SHP77 treated with DMSO at 0.1 percent for 48 hours (cell line): ENCODE measurements at places on chromosomes 3 and 15.

DNA sequence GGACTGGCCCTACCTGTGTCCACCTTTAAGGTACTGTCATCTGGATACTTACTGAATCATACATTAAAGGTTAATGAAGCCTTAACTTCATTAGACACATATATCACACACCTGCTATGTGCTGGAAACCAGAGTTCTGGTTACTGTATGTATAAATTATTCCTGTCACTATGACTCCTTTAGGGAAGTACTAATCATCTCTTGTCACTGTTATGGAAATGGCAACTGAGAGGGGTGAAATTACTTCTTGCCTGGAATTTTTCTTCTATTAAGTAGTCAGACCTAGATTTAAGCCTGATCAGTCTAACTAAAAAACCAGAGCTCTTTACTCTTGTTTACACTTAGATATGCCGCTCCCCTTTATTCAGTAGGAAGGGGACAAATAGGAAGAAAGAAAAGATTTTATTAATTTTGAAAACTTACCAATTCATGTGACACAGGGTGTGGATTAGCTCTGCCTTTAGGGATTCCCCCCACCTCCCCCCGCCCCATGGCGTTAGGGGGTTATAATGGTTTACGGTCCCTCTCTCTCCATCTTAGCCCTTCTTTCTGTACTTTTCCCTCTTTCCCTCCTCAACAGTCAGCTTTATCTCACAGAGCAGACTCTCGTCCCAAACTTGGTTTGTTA, 152.5 kb downstream of the KLHL25 start:
- no peak for DNase-seq

GRCh38 chr3:15630646-15631350, 29.3 kb downstream of the BTD start:
- no peak for DNase-seq

GRCh38 chr3:126515066-126515706, 2.4 kb downstream of the UROC1 start:
- DNase-seq, result no peak

GRCh38 chr15:75104804-75105557, 81.6 kb downstream of the PPCDC start:
- no peak for DNase-seq

DNA sequence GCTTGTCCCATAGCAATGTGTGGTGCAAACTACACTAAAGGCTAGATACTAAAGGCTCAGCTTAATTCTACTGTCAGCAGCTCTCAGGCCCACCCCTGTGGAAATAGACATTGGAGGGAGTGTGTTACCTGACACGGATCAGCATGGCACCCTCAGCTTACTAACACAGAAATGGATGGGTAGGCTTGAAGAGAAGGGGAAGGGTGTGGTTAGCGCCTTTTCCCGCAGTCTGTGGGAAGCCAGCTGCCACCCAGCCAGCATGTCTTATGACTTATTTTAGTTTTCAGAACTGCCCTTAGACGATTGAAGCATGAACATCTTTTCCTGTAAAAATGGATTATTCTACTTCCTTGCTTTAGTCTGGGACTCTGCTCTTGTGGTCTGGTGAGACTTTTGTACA, 25.8 kb upstream of the ADPGK start:
- DNase-seq, result no peak

GRCh38 chr3:7546253-7546652, 685.3 kb downstream of the GRM7 start:
- DNase-seq, result no peak

GRCh38 chr3:122004107-122004506, 17.9 kb downstream of the ILDR1 start:
- no peak for DNase-seq

GRCh38 chr15:59792359-59792758, 103.2 kb upstream of the BNIP2 start:
- DNase-seq, result no peak

DNA sequence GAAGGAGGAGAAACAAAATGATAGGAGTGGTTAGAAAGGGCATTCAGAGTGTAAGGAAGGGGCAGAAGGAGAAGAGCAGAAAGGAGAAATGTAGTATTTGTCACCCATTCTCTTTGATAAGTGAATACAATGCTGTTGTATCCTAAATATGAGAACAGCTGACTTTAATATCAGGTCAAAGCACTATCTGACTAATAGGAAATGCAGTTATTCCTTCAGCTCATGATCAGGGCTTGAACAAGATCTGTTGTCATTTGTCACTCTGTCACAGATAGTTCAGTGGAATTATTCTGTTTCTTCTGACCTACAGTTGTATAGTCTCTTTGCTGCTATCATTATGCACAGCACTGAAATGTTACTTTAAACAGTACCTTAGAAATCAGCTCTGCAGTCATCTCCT, 149.4 kb downstream of the FRMD5 start:
- DNase-seq, result no peak

GRCh38 chr15:76991741-76992645, 2.9 kb upstream of the PSTPIP1 start:
- DNase-seq, result no peak

DNA sequence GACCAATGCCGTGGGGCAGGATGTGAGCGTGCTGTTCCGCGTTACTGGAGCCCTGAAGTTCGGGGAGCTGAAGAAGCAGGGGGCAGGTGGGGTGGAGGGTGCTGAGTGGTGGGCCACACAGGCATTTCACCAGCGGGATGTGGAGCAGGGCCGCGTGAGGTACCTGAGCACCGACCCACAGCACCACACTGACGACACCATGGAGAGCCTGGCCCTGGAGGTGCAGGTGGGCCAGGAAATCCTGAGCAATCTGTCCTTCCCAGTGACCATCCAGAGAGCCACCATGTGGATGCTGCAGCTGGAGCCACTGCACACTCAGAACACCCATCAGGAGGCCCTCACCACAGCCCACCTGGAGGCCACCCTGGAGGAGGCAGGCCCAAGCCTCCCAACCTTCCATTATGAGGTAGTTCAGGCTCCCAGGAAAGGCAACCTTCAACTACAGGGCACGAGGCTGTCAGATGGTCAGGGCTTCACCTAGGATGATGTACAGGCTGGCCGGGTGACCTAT, 179.6 kb downstream of the TBC1D2B start:
- no peak for DNase-seq

- DNase-seq, result no peak
Observed at GRCh38 chr3:141379250-141379966, 11.1 kb downstream of the ZBTB38 start.

- DNase-seq, result no peak
Observed at GRCh38 chr3:197434830-197435229, 120.9 kb downstream of the BDH1 start.

DNA sequence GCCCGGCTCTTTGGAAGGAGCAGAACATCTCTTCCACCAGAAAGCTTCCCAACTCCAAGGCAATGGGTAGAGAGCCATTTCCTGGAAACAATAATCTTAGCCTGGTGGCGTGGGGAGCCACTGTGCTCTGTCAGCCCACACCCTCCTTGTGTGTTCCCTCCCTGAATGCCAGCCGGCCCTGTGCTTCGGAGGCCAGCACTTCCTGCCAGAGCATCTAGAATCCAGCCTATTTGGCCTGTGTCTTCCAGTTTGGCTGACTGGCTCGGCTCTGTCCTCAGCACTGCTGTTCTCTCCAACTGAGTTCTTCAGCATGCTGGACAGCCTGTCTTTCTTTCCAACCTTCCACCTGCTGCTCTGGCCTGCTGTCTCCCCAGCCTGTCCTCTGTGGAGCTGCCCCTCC, 349.3 kb downstream of the MFSD1 start:
- no peak for DNase-seq

- no peak for DNase-seq
Observed at GRCh38 chr15:46170326-46170725, 535.5 kb downstream of the SQOR start.

GRCh38 chr15:77768107-77768506, 135.4 kb upstream of the LINGO1 start:
- no peak for DNase-seq

DNA sequence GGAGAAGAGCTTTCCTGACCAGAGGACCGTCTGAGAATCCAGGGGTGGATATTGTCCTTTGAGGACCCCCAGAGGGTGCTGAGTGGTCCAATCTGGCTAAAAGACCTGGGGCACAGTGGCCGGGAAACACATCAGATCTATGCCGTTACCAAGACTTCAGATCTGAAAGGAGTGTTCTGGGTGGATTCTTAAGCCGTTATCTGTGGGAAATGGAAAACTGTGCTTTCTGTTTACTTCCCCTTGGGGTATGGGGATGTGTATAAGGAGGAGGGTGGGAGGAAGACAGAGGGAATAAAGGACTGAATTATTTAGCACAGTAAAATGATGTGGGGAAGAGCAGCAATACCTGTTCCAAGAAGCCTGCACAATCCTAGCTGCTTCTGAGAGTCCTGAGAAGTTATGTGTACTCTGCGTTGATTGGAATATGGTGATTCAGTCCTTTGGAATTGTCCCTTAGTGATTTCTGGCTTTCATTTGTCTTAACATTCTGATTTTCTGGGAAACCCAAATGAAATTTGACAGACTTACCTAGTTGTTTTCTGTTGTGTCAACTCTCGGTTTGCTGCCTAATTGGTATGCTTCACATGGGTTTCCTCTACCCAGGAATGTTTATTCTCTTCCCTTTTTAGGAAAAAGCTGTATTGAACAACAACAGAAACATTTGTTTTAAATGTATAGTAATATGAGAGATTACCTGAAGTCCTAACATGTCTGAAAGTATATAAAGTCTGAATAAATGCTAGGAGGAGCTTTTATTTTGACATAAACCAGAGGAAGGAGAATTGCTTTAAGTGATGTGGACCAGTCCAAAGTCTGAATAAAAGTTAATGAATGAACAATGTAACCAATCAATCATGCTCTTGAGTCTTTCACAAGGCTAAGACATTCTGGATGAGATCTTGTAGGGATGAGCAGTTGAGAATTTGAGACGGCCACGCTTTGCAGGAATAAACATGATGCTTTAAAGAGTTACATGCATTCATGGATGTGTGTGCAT, 427.1 kb upstream of the C2CD4B start:
- DNase-seq, result no peak

GRCh38 chr15:48494631-48495030, 150.9 kb downstream of the FBN1 start:
- no peak for DNase-seq
